ENCODE measurements at places on chromosomes 3 and 15. TPM values are rescaled to one million over a fixed set of nuclear protein-coding genes. Genes with fewer than 3 reads are reported as not detected.
A peak's percentile ranks its signal among the peaks of the same experiment; 100 is the strongest.

- no peaks in the 10 kb centered on the region for H3K27me3 ChIP-seq
- H3K27ac ChIP-seq = no peak overlapping the region
- no peak for DNase-seq
- H3K4me3 ChIP-seq = no peak overlapping the region
Observed at GRCh38 chr15:89836267-89837133, 21.8 kb upstream of the ANPEP start.

DNA sequence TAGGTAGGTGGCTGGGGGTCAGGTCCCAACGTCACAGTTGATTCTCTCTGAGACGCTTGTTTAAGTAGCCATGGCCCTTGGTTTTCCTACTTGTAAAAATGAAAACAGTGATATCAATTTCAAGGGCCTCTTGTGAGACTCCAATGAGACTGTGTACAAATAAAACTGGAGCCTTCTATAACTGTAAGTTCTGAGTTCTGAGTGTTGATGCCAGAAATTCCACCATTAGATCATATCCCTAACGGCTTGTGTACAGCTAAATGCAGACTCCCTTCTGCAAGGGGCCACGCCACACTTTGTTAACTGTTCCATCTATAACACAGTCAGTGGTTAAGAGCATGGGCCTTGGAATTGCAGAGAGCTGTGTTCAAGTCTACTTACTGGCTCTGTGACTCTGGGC lies 267.3 kb downstream of the TLE3 start:
- H3K4me3 ChIP-seq = no peak overlapping the region
- no peak overlapping the region for H3K27ac ChIP-seq
- H3K36me3 ChIP-seq = no peaks in the 10 kb centered on the region
- no peaks in the 10 kb centered on the region for H3K27me3 ChIP-seq

DNA sequence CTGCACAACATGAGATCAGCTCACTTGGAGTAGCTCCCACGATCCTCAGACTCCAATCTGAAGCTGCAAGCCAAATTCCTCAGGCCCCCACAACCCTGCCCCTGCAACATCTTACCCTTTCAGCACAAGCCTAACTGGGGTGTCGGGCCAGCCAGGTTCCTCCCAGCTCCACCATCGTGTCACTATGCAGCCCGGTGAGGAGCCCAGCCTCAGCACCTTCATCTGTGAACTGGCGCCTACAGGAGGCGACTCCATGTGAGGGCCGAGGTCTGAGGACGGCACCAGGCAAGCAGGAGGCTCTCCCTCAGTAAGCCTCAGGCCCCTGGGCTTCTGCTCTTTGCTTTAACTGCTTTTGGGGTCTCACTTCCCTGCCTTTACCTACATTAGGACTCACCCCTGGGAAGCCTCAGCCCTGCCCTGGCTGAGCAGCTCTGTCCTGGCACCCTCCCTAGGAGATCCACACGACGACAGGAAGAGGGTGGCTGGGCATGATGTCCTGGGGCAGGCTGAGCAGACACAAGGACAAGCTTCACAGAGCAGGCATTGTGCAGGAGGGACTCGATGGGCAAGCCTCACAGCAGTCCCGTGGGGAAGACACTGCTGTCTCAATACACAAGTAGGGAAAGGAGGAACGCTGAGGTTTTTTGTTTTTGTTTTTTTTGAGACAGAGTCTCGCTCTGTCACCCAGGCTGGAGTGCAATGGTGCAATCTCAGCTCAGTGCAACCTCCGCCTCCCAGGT lies 104.6 kb downstream of the ADAMTS17 start:
- no peak for DNase-seq
- H3K27ac ChIP-seq = no peak overlapping the region

DNA sequence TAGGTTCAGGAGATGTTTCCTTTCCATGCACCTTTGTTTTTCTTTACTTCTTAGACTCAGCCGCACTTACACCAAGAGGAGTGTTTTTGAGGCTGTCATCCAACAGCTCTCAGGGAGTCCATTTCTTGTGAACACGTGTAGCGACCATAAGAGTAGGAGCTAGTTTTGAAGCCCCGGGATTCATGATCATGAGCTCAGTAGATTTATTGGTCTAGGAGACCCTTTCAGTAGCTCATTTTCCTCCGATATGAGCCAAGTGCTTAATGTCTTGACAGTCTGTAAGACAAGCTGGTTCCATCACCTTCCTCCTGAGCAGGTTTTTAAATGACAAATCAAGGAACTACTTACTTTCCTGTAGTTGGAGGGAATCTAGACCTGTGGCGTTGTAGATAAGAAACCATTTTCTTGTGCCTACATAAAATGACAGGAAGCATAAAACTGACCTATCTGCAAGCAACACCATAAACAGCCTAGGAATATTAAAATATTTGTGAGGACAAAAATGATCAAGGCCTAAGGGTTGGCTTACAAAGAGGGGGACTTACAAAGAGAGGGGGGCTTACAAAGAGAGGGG lies 172.6 kb upstream of the BHLHE40 start:
- DNase-seq = no peak
- H3K27ac ChIP-seq = peak overlapping the region; percentile 73
- peak overlapping the region; percentile 61 for H3K4me3 ChIP-seq
- H3K36me3 ChIP-seq = peaks cover 71% of the 10 kb centered on the region
- no peaks in the 10 kb centered on the region for H3K27me3 ChIP-seq

- H3K4me3 ChIP-seq = no peak overlapping the region
- H3K27me3 ChIP-seq = no peaks in the 10 kb centered on the region
- no peak for DNase-seq
- no peaks in the 10 kb centered on the region for H3K4me1 ChIP-seq
- H3K36me3 ChIP-seq = no peaks in the 10 kb centered on the region
Observed at GRCh38 chr15:59232476-59232875, 25.8 kb downstream of the LDHAL6B start.

The PLOD2 gene
- 1.3 TPM for total RNA-seq

DNA sequence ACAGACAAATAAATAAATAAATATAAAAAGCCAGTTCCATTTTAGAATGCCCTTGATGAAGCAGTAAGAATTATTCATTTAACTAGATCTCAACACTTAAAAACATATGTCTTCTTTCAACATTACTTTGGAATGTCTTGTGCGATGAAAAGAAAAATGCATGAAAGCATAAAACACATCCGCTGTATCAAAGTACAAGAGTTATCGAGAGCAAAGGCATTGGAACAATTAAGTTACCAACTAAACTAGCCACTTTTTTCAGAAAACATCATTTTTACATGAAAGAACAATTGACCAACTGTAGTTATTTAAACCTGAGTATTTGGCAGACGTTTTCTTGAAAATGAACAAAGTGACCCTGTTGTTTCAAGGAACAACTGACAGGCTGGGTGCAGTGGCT lies 27.5 kb upstream of the ACAN start:
- DNase-seq = no peak
- no peaks in the 10 kb centered on the region for H3K4me1 ChIP-seq
- peaks cover 15% of the 10 kb centered on the region for H3K27me3 ChIP-seq
- H3K4me3 ChIP-seq = no peak overlapping the region
- no peak overlapping the region for H3K27ac ChIP-seq
- H3K36me3 ChIP-seq = no peaks in the 10 kb centered on the region

The CCDC32 gene
- total RNA-seq = 24.5 TPM

The SERPINI2 gene
- not detected for total RNA-seq

The GP5 gene
- total RNA-seq = 0.37 TPM

The LMAN1L gene
- not detected for total RNA-seq

GRCh38 chr3:12193485-12194165 lies 34.9 kb upstream of the TIMP4 start:
- DNase-seq = peak; percentile 63
- no peaks in the 10 kb centered on the region for H3K36me3 ChIP-seq
- H3K27ac ChIP-seq = peak overlapping the region; percentile 87

DNA sequence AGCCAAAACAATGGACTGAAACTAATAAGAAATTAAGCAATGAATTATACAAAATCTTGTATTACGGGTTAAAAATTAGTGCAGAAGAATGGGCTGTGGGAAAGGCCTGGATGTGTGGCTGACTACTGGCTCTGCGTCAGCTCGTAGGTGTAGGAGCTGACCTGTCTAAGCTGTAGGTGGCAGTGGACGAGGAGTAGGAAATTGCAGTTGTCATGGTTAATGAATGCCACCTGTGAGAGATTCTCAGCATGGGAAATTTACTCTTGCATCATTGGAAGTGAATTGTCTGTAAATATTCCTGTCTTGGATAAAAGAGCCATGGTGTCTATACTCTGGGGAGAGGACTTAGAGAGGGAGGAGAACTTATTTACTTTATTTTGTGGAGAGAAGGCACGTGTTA lies 23.4 kb downstream of the CHRNA7 start:
- no peak overlapping the region for H3K27ac ChIP-seq
- H3K4me3 ChIP-seq = no peak overlapping the region
- H3K4me1 ChIP-seq = no peaks in the 10 kb centered on the region
- no peaks in the 10 kb centered on the region for H3K36me3 ChIP-seq

DNA sequence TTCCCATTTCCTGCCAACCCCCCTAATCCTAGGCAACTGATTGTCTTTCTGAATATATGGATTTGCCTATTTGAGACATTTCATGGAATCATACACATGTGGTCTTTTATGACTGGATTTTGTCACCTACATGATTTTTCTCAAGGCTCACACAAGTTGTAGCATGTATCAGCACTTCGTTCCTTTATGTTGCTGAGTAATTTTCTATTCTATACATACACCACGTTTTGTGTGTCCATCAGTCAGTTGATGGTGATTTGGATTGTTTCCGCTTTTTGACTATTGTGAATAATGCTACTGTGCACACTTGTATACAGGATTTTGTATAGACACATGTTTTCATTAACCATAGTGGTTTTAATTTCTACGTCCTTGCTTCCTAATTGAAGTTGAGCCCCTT lies 203.1 kb downstream of the ITPR1 start:
- peaks cover 21% of the 10 kb centered on the region for H3K36me3 ChIP-seq
- DNase-seq = no peak

DNA sequence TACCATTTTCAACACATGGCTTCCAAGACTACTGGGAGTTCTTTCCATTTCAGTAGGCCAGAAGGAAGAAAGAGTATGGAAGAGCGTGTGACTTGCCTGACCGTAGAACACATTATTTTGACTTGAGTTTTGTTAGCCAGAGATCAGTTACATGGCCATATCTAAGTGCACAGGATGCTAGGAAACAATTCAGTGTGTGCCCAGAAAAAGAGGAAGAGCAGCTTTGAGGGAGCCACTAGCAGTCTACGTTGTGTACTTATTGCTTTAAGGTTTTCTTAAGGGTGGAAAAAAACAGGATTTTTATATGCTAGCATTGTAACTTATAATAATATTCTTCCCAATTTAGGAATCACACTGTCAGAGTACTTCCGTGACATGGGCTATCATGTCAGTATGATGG lies 44.1 kb upstream of the GRAMD1C start:
- H3K27me3 ChIP-seq = no peaks in the 10 kb centered on the region
- H3K36me3 ChIP-seq = peaks cover 16% of the 10 kb centered on the region
- no peak for DNase-seq
- H3K4me3 ChIP-seq = no peak overlapping the region

DNA sequence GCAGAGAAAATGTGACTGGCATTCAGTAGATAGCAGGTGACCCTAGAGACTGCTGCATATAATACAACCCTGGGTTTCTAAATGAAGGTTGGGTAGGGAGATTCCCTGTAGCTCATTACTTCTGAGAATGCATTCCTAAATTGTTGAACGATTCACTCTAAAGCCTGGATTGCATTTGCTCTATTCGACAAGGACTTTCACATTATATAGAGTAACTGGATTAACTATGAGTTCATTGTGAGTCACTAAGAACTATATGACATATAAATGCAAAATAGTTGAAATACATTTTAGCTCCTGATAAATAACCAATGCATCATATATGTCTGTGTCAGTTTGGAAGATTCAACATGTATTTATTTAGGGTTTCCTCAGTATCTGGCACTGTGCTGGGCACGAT lies 294.7 kb upstream of the CCDC54 start:
- H3K36me3 ChIP-seq = no peaks in the 10 kb centered on the region
- no peaks in the 10 kb centered on the region for H3K27me3 ChIP-seq
- no peak overlapping the region for H3K27ac ChIP-seq

The MKRN2OS gene
- total RNA-seq = not detected

- H3K4me1 ChIP-seq = peaks cover 23% of the 10 kb centered on the region
- H3K4me3 ChIP-seq = no peak overlapping the region
- no peak for DNase-seq
- H3K36me3 ChIP-seq = peaks cover 11% of the 10 kb centered on the region
- peaks cover 3% of the 10 kb centered on the region for H3K27me3 ChIP-seq
Observed at GRCh38 chr3:126706631-126707030, 2.6 kb downstream of the CHCHD6 start.

GRCh38 chr3:177262396-177262795 lies 65.1 kb upstream of the TBL1XR1 start:
- DNase-seq = no peak
- H3K36me3 ChIP-seq = no peaks in the 10 kb centered on the region
- no peak overlapping the region for H3K27ac ChIP-seq
- H3K4me3 ChIP-seq = no peak overlapping the region
- no peaks in the 10 kb centered on the region for H3K4me1 ChIP-seq
- H3K27me3 ChIP-seq = no peaks in the 10 kb centered on the region

DNA sequence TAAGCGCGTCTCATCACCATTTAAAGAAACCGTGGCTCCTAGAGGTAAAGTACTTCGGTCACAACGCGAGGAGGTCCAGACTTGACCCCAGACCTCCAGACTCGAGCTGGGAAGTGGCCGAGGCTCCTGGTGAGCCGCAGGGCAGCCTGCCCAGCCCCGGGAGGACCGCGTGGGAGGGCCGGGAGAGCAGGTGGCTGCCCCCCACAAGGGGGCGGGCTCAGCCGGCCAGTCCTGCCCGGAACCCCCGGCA lies at the start of gene SLC27A2:
TSS of gene SLC27A2 (plus strand) at position 228 of the 250 bp plus-strand sequence. CDS start 232 bp downstream, outside the sequence.
- peak within 1 kb of the TSS; percentile 88 for H3K27ac ChIP-seq
- peaks cover 26% of the 10 kb centered on the region for H3K4me1 ChIP-seq
- peak within 1 kb of the TSS; percentile 85 for H3K4me3 ChIP-seq
- no peak for DNase-seq
- H3K27me3 ChIP-seq = peaks cover 27% of the 10 kb centered on the region
- H3K36me3 ChIP-seq = peaks cover 7% of the 10 kb centered on the region

The MOBP gene
- total RNA-seq = not detected

GRCh38 chr3:183907911-183908331 lies 23.2 kb upstream of the PARL start:
- no peak for DNase-seq
- no peak overlapping the region for H3K27ac ChIP-seq
- no peaks in the 10 kb centered on the region for H3K27me3 ChIP-seq
- H3K4me1 ChIP-seq = no peaks in the 10 kb centered on the region
- H3K36me3 ChIP-seq = no peaks in the 10 kb centered on the region

The PLS1 gene
- 5.1 TPM for total RNA-seq

The TMEM108 gene
- total RNA-seq = not detected

DNA sequence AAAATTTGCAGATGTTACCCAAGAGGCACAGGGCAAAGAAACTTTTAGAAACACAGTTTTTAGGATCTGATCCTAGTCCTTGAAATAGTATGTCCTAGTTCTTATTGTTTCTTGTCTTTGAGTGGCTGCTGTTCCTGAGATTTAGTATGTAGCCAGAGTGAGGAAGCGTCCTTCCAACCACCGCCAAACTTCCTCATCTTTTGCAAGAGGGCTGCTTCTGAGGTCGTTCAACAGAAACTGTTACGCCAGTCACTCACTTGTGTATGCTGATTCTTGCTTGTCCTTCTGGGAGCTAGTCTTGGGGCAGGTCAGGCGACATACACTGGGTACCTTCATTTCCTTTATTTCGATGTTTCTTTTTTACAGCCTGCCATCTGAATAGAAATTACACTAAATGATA lies 577.3 kb upstream of the ZNF717 start:
- DNase-seq = no peak
- no peaks in the 10 kb centered on the region for H3K36me3 ChIP-seq
- H3K4me1 ChIP-seq = no peaks in the 10 kb centered on the region
- no peaks in the 10 kb centered on the region for H3K27me3 ChIP-seq

- no peaks in the 10 kb centered on the region for H3K4me1 ChIP-seq
- no peaks in the 10 kb centered on the region for H3K36me3 ChIP-seq
- no peak for DNase-seq
- no peak overlapping the region for H3K27ac ChIP-seq
Observed at GRCh38 chr15:68907396-68907923, 22.9 kb upstream of the SPESP1 start.
